ENCODE measurements at places on chromosomes 11 and 22.

- DNase-seq: no peak
Measured at GRCh38 chr11:105911454-105911853, 110.6 kb downstream of the MSANTD4 start.

- no peak for DNase-seq
Measured at GRCh38 chr11:61118004-61118403, 15.7 kb downstream of the CD5 start.

DNA sequence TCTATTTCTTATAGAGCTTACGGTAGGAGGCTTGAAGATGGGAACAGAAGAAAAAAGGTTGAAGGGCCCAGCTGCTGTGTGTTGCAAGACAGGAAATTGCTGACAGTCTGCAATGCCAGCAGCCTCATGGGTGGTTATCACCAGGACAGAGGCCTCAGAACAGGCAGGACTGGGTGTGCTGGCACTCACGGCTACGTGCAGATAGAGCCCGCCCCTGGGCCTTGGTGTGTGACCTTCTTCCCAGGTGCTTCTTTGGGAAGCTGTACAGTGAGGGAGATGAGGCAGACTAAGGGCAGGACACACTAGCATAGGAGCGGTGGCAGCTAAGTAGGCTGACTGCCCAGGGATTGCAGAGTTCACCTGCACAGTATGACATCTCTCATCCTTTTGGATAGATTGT, 12.6 kb downstream of the PRAME start:
- no peak for DNase-seq

- no peak for DNase-seq
Measured at GRCh38 chr11:61114913-61115312, 12.6 kb downstream of the CD5 start.

GRCh38 chr11:112016765-112017376, 8.3 kb upstream of the DLAT start:
- no peak for DNase-seq

- DNase-seq: no peak
Measured at GRCh38 chr11:60766547-60766946, 9.9 kb downstream of the MS4A15 start.

DNA sequence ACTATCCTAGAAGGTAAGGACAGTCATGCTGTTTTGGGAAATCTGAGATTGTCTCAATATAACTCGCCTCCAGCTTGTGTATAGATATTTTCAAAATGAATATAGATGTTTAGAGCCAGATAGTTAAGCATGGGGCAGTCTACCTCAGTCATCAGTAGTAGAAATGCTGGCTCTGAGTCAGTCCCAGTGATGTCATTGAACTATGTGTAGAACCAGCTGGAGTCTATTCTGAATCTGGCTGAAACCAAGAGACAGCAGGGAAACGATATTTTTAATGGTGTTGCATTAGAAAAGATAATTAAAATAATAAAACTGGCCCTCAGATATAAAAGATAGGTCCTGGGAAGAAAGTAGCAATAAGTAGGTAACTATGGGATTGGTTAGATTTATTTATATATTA, 25.9 kb downstream of the PIWIL4 start:
- DNase-seq: no peak

- no peak for DNase-seq
Measured at GRCh38 chr11:20368438-20368837, 4.9 kb downstream of the HTATIP2 start.
